ENCODE measurements at places on chromosomes 5 and 9. TPM values are rescaled to one million over a fixed set of nuclear protein-coding genes. Genes with fewer than 3 reads are reported as not detected.

- no peak overlapping the region for H3K4me3 ChIP-seq
- H3K27ac ChIP-seq, result no peak overlapping the region
- no peaks in the 10 kb centered on the region for H3K36me3 ChIP-seq
- peak; percentile 6 for DNase-seq
Measured at GRCh38 chr5:176748967-176749935, 61.1 kb upstream of the UNC5A start.

DNA sequence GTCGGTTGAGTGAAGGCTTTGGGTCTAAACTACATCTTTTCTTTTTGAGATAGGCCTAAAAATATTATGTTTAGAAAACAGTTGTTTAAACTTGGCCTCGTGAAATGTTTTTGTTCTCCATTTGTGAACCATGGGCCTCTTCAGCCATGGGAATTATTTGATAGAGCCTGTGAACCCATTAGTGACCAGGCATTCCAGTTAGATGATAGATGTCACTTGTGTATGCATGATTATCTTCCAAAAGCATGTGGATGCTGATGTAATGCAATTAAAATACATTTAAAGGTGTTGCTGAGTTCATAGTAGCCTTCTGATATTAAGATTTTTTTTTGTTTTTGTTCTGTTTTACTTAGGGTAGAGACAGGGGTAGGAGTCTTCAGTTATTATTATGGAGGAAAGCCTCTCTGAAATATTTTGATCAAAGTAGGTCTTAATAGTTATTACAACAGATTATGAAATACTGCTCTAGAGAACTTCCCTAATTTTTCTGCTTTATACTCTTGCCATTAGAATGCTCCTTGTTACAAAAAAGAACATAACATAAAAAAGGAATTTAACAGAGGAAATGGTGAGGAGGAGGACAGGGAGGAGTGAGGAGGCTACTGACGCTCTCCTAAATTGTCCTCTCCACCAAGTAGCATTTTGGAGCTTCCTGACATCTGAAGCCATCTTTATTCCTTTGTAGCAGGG, 32.9 kb downstream of the CPEB4 start:
- H3K27ac ChIP-seq, result no peak overlapping the region
- H3K4me1 ChIP-seq, result peaks cover 5% of the 10 kb centered on the region
- DNase-seq, result no peak
- no peaks in the 10 kb centered on the region for H3K27me3 ChIP-seq

DNA sequence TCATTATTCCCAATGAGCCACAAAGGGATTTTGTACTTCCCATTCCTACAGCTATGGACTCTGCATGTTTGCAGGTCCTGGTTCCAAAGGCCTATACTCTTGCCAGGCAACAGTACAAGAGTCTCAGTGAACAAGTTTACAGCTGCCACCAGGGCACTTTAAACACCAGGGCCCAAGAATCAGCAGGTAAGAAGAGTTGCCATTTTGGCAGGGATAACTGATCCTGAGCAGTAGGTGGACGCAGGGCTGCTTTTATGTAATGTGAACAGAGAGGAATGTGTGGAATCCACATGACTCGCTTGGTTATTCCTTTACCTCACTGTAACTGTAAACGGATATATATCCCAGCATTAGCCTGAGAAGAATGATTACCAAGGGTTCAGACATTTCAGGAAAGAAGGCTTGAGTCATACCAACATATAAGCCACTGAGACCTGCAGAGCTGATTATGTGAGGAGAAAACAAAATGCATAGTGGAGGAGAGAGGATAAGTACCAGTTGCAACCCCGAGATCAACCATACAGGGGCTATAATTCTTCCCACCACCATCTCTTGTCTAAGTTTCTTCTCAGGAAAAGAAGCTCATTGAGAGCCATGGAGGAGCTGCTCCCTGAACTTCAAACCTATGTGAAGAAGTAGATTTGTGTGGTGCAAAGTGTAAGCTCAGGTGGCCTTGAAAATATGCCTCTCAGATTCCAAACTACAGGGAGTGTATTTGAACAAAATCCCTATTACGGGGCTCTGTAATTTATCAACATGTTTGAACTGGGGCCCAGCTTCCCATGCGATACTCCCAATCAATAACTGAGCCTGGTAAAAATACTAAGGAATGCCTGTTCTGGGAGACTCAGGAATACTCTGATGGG, 24.6 kb downstream of the RAPGEF6 start:
- no peak overlapping the region for H3K27ac ChIP-seq
- H3K4me1 ChIP-seq, result peaks cover 28% of the 10 kb centered on the region
- no peak overlapping the region for H3K4me3 ChIP-seq
- H3K27me3 ChIP-seq, result no peaks in the 10 kb centered on the region
- DNase-seq, result no peak
- H3K36me3 ChIP-seq, result peaks cover 44% of the 10 kb centered on the region

DNA sequence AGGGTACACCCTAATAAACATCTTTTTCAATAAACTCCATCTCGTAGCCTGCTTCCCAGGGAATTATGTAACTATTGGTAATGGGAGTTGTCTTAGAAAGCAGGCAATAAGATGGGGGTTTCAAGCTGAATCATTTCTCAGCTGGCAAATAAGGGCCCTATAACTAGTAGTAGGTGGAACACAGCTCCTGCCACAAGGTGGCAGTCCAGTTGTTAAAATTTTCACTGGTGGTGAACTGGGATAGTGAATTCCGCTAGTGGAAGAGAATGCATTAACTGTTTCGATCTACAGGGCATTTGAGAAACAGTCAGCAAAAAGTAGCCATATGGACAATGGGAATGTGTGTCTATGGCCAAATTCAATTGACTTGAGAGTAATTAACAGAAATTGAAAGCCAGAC, 27.7 kb downstream of the PCDHB15 start:
- H3K27ac ChIP-seq, result no peak overlapping the region
- H3K4me1 ChIP-seq, result no peaks in the 10 kb centered on the region
- no peaks in the 10 kb centered on the region for H3K27me3 ChIP-seq
- H3K4me3 ChIP-seq, result no peak overlapping the region
- DNase-seq, result no peak

DNA sequence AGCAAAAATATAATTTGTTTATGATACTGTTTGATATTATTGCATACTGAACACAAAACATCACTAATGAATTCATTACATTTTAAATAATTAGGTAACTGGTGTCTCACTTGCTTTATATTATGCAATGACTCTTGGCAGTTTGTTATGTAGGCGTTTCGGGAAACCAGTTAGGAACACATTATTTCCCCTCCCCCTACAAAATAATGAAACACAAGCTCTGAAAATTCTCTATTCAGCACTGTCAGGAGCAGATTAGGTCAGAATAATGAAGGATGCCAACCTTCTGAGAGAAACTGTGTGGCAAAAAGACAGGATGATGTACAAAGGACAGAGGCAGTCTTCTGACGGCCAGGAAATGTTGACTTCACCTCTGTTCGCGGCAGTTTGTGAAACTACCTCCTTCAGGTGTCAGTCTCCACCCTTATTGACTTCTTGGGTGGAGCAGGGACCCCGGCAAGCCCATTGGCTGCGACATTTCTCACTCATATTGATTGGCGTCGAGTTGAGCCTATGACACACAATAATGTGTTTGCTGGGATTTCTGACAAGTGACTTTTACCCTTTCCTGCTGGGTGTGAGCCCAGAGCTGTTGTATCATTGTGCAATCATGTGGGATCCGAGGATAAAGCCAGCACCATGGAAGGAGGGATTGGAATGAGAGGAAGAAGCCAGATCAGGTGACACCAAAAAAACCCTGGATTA, 33.9 kb downstream of the SH3PXD2B start:
- H3K27ac ChIP-seq, result no peak overlapping the region
- H3K27me3 ChIP-seq, result no peaks in the 10 kb centered on the region
- DNase-seq, result no peak

DNA sequence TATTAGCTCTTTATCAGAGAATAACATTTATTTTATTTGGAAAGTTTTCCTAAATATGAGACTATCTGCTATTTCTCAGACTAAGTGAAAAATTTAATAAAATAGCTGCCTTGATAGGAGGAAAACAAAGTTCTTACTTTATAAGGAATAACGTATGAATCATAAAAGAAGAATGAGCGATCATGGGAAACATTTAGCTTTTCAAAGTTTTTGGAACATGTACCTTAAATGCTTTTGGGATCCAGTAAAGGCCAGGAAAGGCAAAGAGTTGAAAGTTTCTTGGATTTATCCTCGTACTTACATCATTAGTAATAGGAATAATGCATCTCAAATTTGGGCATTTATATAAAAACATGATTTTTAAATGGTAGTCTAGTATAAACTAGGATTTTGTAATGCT, 19.4 kb downstream of the OGN start:
- H3K27ac ChIP-seq, result no peak overlapping the region
- no peaks in the 10 kb centered on the region for H3K4me1 ChIP-seq
- no peak for DNase-seq
- H3K36me3 ChIP-seq, result no peaks in the 10 kb centered on the region
- no peak overlapping the region for H3K4me3 ChIP-seq

DNA sequence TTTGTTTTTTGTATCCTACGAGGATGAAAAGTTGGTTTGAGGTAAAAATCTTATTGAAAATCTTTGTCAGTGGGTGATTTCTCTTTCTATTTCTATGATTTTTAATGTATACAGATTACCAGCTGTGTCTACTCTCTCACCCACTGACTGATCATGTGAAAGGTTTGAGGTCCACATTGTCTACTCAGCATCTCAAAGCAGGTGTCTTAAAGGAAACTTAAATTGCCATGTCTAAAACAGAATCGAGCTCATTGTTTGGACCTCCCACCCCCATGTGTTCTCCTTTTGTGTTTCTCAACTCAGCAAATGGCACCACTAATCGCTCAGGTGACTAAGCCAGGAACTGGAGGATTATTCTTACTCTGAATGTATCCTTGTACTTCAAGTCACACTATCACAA, 121.5 kb downstream of the YTHDC2 start:
- peaks cover 12% of the 10 kb centered on the region for H3K27me3 ChIP-seq
- H3K4me3 ChIP-seq, result no peak overlapping the region
- H3K36me3 ChIP-seq, result no peaks in the 10 kb centered on the region
- no peak overlapping the region for H3K27ac ChIP-seq

SLC4A9 gene
- total RNA-seq, result not detected

KCNIP1 gene
- not detected for total RNA-seq

NFIB gene
- total RNA-seq, result not detected

PCDHGA11 gene
- 0.39 TPM for total RNA-seq

Data from activated T-helper 2 cell treated with anti-CD3 and anti-CD28 coated beads, Interferon-gamma antibody, Interleukin-2, Interleukin-4, amounts not matched to agents 10 μg/mL and 5 μg/mL and 100 μg/mL, durations not matched to agents 14 hours and 24 hours and 36 hours (primary cell).